Anterior cingulate cortex (tissue), 58 donors: ENCODE measurements at places on chromosomes 12 and 14.
A peak's percentile ranks its signal among the peaks of the same experiment; 100 is the strongest.

GRCh38 chr12:97948591-97948990, 486.0 kb downstream of the RMST start:
- no peak for DNase-seq

DNA sequence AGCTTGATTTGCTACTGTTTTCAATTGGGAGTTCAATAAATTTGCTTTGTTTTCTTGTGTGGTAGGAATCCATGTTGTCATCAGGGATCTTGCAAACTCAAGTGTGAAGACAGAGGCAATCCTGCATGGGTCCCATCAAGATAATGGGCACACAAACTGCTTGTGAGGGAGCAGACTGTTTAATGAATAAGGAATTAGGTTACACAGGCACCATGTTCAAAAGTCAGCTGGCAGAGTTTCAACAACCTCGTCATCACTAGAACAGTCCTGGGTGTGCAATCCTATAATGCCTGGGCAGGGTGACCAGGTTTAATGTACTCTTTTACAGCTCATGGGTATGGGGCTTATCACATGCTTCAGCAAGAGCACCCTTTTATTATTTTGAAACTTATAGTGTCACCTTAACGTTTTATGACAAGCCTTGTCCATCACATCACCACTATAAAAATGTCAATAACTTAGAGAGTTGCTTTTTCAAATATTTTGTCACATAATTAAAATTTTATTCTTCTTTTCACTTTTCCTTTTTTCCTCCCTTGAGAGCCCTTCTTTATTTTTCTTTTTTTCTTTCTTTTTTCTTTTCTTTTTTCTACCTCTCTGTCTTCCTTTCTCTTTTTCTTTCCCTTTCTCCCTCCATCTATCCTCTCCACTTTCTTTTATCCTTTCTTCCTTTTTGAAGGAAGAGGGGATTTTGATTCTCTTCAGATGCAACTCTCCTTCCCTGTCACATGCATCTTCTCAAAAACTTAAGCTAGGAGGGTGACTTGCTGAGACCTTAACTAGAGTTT, 252.2 kb upstream of the ATP2B1 start:
- DNase-seq: no peak

- DNase-seq: no peak
These were observed 20.2 kb upstream of the SERPINA1 start for GRCh38 chr14:94408546-94409095.

- no peak for DNase-seq
These were observed 27.1 kb upstream of the FAM222A start for GRCh38 chr12:109686523-109686922.

DNA sequence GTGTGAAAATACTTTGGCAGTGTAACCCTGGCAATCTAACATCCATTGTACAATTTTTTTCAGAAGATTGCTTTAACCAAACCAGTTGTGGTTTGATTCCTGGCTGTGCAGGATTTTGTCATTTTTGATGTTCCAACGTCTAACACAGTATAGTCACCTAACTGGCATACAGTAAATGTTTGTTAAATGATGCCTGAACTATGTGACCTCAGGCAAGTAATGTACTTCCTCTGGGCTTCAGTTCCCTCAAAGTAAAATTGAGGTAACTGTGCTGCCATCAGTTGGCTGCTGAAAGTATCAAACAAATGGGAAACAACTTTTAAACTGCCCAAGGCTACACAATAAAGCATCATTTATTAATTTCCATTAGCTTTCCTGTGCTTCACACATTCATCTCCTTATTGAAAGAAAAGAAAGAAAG, 4.3 kb downstream of the TM7SF3 start:
- DNase-seq: no peak

DNA sequence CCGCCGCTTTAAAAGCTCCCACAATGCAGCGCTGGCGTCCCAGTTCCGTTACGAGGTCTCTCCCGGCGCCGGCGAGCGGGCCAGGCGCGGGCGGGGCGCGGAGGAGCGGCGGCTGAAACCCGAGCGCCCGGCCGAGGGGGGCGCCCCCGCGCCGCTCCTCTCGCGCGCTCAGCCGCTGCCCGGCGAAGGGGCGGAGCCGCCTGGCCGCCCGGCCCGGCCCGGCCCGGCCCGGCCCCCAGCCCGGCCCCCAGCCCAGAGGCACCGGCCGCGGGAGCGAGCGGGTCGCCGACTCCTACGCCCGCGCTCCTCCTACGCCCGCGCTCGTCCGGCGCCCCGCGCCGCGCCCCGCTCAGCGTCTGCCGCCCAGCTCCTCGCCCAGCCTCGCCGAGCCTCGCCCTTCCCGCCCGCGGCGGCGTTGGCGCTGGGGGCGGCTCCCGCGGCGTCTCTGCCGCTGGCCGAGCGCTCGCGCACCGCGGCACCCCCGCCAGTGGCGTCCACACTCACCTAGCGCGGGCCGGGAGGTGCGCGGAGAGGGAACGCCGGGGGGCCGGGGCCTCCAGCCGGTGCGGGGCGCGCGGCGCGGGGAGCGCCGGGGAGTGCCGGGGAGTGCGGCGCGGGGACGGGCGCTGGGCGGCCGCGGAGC, at the start of gene RASSF8:
Gene RASSF8 (plus strand): TSS at position 255 of the 643 bp plus-strand sequence. CDS start 96,662 bp downstream, outside the sequence.
- DNase-seq: peak; percentile 75

- DNase-seq: no peak
These were observed 15.1 kb downstream of the ZC2HC1C start for GRCh38 chr14:75084513-75084912.

DNA sequence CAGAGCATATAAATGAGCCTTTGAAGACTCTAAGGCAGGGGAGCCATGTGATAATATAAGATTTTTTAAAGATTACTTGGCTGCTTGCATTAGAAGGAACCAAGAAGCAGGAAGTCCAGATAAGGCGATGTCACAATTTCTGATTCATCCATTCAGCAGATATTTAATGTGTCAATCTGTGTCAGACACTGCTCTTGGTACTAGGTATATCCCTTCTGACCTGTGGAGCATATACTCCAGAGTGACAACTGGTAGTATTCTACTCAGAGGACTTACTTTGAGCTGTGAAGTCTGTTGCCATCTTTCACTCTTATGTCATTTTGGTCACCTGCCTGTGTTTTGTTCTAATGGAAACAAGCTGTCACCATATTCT, 10.7 kb downstream of the EID3 start:
- DNase-seq: no peak

DNA sequence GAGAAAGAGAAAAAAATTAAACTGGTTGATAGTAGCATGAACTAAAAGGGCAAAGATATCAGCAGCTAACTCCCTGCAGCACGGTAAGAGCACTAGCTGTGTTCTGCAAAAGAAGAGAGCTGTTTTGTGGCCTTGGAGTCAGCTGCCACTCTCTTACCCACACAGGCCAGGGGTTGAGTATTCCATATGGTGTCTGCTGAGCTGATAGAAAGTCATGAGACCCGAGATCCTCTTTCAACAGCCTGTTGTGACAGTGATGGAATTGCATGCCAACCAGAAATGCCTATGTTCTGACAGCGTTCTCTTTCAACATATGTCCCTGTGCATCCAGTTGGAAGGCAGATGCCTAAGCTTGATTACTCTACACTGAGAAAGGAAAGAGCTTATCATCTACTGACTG, 39.9 kb downstream of the TMTC1 start:
- DNase-seq: no peak
